ENCODE measurements at places on chromosomes 12 and 14. TPM values are rescaled to one million over a fixed set of nuclear protein-coding genes. Genes with fewer than 3 reads are reported as not detected.

The CAPZA3 gene
- total RNA-seq: not detected

The IL26 gene
- not detected for total RNA-seq

The EPYC gene
- total RNA-seq: not detected

The TAS2R14 gene
- 0.70 TPM for total RNA-seq
